Central memory CD4-positive, alpha-beta T cell (primary cell): ENCODE measurements at places on chromosomes 3 and 15.
A peak's percentile ranks its signal among the peaks of the same experiment; 100 is the strongest.

DNA sequence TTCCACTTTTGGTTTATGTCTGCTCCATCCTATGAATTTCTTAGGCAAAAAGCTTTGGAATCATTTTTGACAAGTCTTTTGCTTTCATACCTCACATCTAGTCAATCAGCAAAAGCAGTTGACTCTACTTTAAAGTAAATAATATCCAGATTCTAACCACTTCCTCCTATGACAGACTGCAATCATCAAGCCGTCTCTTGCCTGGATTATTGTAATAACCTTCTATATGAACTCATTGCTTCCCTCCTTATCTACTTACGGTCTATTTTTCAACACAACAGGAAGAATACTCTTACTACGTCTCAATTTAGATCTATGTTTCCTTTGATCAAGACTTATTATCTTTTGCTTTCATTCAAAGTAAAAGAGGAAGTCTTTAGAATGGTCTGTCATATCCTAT, 20.7 kb downstream of the CLDN1 start:
- peak; percentile 9 for DNase-seq

GRCh38 chr15:94247789-94248638, 16.7 kb downstream of the MCTP2 start:
- DNase-seq: no peak

GRCh38 chr3:143266511-143266910, 146.9 kb downstream of the CHST2 start:
- no peak for DNase-seq

DNA sequence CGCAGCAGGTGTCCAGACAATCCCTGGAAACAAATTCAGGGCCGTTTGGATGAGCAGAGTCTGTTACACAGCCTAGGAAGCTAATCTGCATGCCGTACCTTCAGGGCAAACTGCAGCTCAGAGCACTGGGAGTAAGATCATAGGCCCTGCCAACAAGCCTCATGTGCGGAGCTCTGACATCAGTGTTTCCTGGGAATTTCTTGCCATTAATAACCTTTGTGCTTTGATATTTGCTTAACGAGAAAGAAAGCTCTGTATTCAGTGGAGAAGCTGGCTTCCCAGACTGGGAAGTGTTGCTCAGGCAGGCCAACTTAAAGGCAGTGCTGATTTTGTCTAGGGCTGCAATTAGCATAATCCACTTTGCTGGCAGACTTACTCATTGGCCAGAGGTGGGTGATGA, 116.1 kb upstream of the KLHL25 start:
- no peak for DNase-seq

GRCh38 chr3:151275091-151275490, 3.3 kb downstream of the P2RY14 start:
- no peak for DNase-seq

- DNase-seq: no peak
Measured at GRCh38 chr3:185647880-185648210, 61.8 kb downstream of the SENP2 start.

DNA sequence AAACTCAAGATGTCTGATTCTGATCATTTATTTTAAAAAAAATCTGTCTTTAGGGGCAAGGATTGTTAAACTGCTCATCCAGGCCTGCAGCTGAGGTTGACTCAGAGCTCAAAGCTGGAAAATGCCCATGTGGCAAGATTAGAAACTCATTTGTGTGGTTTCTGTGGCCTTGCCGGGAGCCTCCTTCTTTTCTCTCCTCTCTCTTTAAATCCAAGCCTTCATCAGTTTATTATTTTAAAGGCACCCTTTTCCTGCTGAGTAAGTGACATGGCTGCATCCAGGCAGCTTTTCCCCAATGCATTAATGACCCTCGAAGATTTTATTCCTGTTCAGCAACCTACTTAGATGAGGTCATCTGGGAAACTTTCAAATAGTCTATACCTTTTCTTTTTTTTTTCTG, 221.3 kb upstream of the CDIN1 start:
- DNase-seq: no peak

- no peak for DNase-seq
Measured at GRCh38 chr3:66485291-66485968, 15.4 kb downstream of the LRIG1 start.

GRCh38 chr3:156750874-156751245, 75.3 kb upstream of the LEKR1 start:
- no peak for DNase-seq

DNA sequence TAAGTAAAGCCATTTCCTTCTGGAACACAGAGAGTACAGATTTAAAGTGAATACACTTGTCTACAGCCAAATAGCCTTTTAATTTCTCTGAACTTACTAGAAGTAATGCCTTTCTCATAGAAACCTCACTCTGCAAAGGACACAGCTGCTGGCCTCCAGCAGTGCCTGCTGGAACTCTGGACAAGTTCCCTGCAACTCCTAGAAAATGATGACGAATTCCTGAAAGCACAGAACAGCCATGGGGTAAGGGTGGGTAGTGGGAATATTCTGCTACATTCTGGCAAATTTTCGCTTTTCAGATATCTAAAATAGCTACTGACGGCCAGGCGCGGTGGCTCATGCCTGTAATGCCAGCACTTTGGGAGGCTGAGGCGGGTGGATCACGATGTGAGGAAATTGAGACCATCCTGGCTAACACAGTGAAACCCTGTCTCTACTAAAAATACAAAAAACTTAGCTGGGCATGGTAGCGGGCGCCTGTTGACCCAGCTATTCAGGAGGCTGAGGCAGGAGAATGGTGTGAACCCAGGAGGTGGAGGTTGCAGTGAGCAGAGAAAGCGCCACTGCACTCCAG, 34.4 kb downstream of the RYK start:
- DNase-seq: no peak

- no peak for DNase-seq
Measured at GRCh38 chr15:75195122-75195765, 6.4 kb upstream of the C15orf39 start.

GRCh38 chr15:50710585-50710984, 24.0 kb upstream of the TRPM7 start:
- DNase-seq: no peak

DNA sequence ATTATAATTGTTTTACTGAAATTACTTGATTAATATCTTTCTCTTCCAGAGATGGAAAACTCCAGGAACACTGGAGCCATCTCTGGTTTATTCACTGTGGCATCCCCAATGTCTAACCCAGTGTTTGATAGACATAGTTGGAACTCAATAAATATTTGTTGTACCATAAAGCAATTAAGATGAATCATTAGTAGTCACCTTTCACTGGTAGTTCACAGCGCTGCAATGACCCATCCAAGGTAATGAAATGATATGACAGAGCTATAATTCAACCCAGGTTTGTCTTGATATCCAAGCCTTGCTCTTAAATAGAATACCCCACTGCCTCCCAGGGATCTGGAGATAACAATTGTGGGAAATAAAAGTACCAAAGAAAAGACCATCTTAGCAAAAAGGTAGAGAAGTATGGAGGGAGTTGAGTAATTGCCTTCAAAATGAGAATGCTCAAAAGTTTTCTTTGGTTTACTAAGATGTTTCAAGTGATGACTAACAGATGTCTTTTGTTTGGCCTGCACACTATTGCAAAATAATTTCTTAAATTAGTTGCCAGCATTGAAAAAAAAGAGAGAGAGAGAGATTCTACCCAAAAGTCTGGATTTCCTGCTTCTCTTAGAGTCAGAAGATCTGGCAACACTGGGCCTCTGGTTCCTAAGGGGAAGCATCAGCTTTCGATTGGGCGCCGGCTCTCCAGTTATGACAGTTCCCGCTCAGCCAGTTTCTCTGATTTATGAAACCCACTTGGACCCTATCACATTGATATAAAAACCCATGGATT, 348.5 kb downstream of the ERC2 start:
- DNase-seq: no peak

DNA sequence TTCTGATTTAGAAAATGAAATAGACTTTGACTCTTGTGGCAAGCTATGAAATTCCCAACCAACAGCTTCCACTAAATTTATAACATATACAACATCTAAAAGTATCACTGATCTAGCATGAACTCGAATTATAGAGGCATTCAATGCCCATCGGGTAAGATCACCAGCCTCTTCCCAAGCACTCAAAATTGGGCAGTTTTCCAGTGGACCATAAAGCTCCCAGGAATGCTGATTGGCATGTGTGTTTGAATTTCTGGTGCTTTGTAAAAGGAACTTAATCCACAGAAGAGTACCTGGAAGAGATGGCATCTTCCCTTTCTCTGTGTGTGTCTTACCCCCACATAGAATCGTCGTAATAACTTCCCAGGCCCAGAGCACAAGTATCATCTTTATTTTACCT, 10.0 kb downstream of the LRTM1 start:
- no peak for DNase-seq

- no peak for DNase-seq
Measured at GRCh38 chr3:82103241-82103640, 341.8 kb upstream of the GBE1 start.

DNA sequence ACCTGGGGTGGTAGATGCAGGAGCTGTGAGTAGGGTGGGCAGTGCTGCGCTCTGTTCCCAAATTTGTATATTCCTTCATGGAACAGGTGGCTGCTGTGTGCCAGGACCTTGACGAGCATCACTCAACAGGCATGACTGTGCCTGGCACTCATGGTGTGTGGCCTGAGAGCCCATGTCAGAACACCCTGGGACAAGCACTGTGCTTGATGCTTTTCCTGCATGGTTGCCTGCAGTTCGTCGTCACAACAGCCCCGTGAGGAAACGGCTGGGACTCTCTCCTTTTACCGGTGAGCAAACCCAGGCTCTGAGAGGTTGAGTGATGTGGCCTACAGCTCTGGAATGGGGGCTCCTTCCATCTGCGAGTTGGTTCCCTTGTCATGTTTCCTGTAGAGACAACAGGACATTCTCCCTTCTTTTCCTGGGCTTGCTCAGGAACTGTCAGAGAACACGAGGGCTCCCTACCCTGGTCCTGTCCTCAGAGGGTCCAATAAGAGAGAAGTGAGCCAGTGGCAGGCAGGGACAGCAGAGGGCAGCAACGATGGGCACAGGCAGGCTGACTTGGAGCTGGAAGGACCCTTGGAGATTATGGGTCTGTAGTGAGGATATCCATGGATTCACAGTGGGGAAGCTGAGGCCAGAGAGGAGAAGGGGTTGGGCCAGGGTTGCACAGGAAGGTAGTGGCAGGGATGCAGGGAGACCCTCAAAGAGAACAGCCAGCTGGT, 37.4 kb downstream of the PRKCD start:
- no peak for DNase-seq

DNA sequence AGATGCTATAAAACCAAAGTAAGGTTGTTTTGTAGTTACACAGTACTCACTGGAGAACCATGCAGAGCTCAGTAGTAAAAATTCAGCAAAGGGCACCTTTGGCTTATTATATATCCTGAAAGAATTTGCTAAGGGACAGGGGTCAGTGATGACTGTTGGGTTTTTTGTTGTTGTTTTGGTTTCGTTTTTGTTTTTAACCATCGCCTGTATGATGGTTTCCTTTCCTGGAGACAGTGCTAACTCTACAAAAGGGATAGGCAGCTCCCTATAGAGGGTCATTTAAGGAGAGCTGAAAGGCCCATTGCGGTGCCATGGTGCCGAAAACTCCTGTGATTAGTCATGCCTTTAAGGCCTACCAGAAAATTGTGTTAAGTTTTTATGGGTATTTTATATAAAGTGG, 118.2 kb upstream of the GOLIM4 start:
- no peak for DNase-seq

- DNase-seq: peak; percentile 73
Measured at GRCh38 chr3:195895861-195896360, 12.4 kb downstream of the TNK2 start.

- DNase-seq: no peak
Measured at GRCh38 chr3:69385723-69386555, at the start of gene FRMD4B. TSS of gene FRMD4B (minus strand) at chr3:69386088. CDS start at chr3:69385989, 99 bp downstream.

DNA sequence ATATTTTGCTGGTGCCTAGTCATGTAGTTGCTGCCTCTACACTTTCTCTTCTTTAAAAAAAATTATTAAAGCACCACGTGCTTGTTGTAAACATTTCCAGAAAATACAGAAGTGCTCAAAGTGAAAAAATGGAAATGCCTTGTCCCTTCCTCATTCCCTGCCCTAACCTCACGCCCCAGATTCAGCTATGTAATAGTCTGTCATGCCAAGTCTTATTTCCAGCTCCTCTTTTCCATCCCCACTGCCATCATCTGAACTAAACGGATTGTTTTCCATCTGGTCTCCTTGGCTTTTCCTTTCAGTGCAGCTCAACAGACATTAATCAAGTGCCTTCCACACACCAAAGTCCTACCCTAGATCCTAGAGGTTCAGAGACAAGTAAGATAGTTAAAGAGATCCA, 15.5 kb downstream of the ZNF774 start:
- DNase-seq: no peak

GRCh38 chr15:71201477-71201876, 86.2 kb downstream of the THSD4 start:
- no peak for DNase-seq

DNA sequence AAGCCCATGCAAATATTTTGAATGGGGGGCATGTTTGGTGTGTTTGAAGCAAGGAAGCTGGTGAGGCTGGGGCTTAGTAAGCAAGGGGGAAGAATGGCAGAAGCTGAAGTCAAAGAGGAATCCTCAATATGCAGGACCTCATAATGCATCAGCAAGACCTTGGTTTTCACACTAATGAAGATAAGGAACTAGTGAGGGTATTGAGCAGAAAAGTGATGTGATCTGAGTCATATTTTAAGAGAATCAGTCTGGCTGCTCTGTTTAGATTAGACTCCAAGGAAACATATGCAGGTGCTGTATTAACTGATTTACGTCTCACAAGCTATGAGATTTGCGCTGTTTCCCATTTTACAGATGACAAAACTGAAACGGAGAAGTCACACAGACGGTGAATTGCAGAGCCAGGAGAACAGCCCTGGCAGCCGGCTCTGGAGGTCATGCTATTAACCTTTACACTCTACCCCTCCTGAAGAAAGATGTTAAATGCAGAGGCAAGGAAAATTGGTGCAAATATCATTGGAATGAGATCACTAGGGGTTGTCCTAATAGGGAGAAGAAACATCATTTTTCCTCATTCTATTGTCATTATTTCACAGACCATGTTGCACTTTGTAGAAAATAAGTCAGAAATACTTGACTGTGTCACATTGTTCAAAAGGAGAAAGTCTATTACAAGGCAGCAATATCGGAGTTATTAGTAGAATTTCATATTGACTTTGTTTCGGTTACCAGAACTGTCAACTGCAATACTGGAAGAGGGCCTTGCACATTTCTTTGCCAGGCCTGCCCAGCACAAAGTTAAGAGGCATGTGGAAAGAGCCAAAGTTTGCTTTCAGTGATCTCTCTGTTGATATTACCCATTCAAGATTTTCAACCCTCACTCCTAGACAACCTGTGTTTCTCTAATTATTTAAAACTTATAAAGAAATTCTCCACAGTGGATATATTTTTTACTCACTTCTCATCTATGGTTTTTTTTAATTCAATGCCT, 64.9 kb downstream of the COL8A1 start:
- DNase-seq: no peak

GRCh38 chr3:156148946-156149381, 28.6 kb downstream of the KCNAB1 start:
- no peak for DNase-seq

GRCh38 chr3:51967384-51968169, at the start of gene PCBP4:
TSS of gene PCBP4 (minus strand) at chr3:51967454. CDS start at chr3:51961240, 6,214 bp downstream.
- DNase-seq: peak; percentile 32
